Left lobe of liver (tissue), 2 donors: ENCODE measurements at places on chromosomes 3 and 15. TPM values are rescaled to one million over a fixed set of nuclear protein-coding genes. Genes with fewer than 3 reads are reported as not detected.

Gene DPPA4
- 1.8 TPM for total RNA-seq

Gene SHF
- total RNA-seq = 18.4 TPM

Gene LDHAL6B
- total RNA-seq = not detected

Gene CPA3
- 0.25 TPM for total RNA-seq

Gene SLC12A1
- not detected for total RNA-seq

Gene ASB14
- not detected for total RNA-seq

Gene CP
- 1,073 TPM for total RNA-seq

Gene FSD2
- not detected for total RNA-seq

Gene TMEM266
- total RNA-seq = not detected

Gene CYP1A2
- 120 TPM for total RNA-seq

Gene GOLGA8S
- 0.35 TPM for total RNA-seq

Gene MORF4L1
- 96.5 TPM for total RNA-seq

Gene PFKFB4
- 1.3 TPM for total RNA-seq

Gene PLCB2
- total RNA-seq = 8.7 TPM

Gene CNTN6
- total RNA-seq = not detected

Gene BOC
- 0.50 TPM for total RNA-seq

Gene GRAMD1C
- 16.5 TPM for total RNA-seq

Gene RNF111
- total RNA-seq = 15.5 TPM

Gene DAZL
- not detected for total RNA-seq

Gene ZNF80
- total RNA-seq = not detected

Gene SAMMSON
- total RNA-seq = not detected

Gene ADAMTS7
- 0.86 TPM for total RNA-seq

Gene CFAP91
- total RNA-seq = 0.55 TPM

Gene ISLR
- 2.3 TPM for total RNA-seq

Gene TMOD3
- total RNA-seq = 21.2 TPM

Gene GP9
- 0.20 TPM for total RNA-seq

Gene BCL6
- total RNA-seq = 30.8 TPM

Gene GPR15
- not detected for total RNA-seq

Gene KLHL40
- total RNA-seq = not detected

Gene GPR149
- not detected for total RNA-seq

Gene TUSC7
- total RNA-seq = not detected

Gene TTLL3
- total RNA-seq = 7.1 TPM

Gene NR2F2
- total RNA-seq = 37.0 TPM

Gene SERINC4
- 0.18 TPM for total RNA-seq

Gene NDUFAF3
- total RNA-seq = 44.2 TPM

Gene SAMD7
- not detected for total RNA-seq

Gene LMAN1L
- not detected for total RNA-seq

Gene C2CD4A
- total RNA-seq = 0.50 TPM

Gene IL17RB
- 23.2 TPM for total RNA-seq

Gene TRIM71
- 0.25 TPM for total RNA-seq

Gene UQCC5
- total RNA-seq = 7.4 TPM

Gene GALNT15
- 2.7 TPM for total RNA-seq

Gene OR4F15
- total RNA-seq = not detected

Gene ALCAM
- total RNA-seq = 25.0 TPM

Gene WDR93
- not detected for total RNA-seq

Gene SCN11A
- total RNA-seq = 0.15 TPM

Gene ZBBX
- total RNA-seq = not detected

Gene ZNF660
- 0.30 TPM for total RNA-seq

Gene ABHD17C
- total RNA-seq = 3.7 TPM

Gene IQCH
- 1.4 TPM for total RNA-seq

Gene SLC51A
- total RNA-seq = 20.0 TPM

Gene SLC22A13
- total RNA-seq = 0.50 TPM

Gene EPHA3
- total RNA-seq = 1.5 TPM

Gene SLC15A2
- total RNA-seq = 1.5 TPM

Gene ACTRT3
- total RNA-seq = 1.6 TPM

Gene ZPLD1
- total RNA-seq = not detected

Gene SIDT1
- 0.55 TPM for total RNA-seq
